ENCODE measurements at places on chromosomes 4 and X. TPM values are rescaled to one million over a fixed set of nuclear protein-coding genes. Genes with fewer than 3 reads are reported as not detected.

- DNase-seq, result no peak
Observed at GRCh38 chrX:21757960-21758359, at the start of gene SMPX. TSS of gene SMPX (minus strand) at chrX:21758116. CDS start at chrX:21754290, 3,826 bp downstream.

Gene HSFX1
- total RNA-seq, result 2.2 TPM

Gene ADAMTS3
- 16.9 TPM for total RNA-seq

DNA sequence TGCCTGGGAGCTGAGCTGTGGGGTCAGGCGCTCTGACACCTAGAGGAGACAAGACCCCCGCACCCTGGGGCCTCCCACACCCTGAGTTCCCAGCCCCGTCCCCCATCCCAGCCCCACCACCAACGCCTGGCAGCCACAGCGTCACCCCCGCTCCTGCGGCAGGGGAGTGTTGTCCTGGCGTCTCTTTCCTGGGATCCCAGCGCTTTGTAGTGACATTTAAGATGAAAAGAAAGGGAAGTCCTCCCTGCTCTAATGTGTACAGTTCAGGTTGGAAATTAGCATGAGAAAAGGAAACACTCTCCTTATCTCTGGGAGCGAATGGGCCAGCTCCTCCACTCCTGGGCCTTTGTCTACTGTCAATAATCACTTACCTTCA lies 112.1 kb downstream of the FAM53A start:
- DNase-seq, result no peak

GRCh38 chr4:189202869-189203271 lies 737.8 kb upstream of the FRG1 start:
- DNase-seq, result no peak

Gene NKX1-1
- not detected for total RNA-seq

DNA sequence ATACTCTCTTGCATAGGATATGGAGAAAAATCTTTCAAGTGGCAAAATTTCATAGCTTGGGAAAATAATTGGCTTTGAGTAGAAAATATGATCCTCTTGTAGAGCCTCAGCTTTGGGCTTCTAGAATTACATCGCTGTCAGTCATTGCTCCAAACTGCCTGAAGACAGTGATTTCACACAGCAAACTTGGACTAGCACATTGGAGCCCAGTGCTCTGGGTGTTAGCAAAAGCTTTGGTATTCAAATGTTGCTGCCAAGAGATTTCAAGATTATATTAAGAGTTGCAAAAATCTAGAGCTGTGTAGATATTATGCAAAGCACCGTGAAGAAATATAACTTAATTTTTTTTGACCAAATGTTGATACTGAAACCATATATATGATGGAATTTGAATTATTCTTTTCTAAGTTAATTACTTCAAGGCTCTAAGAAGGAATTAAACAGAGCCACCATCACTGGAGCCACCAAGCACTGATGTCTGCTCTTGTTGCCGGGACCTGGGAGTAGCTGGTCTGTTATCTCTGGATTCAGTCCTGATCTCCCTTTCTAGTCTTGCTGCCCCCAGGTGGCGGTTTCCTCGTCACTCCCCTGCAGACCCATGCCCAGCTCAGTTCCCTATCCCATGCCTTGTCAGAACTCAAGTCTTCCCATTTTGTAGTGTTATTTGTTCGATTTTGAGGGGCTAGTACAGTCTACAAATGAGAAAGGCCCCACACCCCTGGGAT lies 260.7 kb upstream of the SFRP2 start:
- no peak for DNase-seq

Gene PFKFB1
- total RNA-seq, result 0.20 TPM

Gene DCUN1D4
- 35.2 TPM for total RNA-seq

- peak; percentile 2 for DNase-seq
Observed at GRCh38 chr4:89486042-89486441, 178.4 kb upstream of the GPRIN3 start.

Gene NPNT
- 95.3 TPM for total RNA-seq

DNA sequence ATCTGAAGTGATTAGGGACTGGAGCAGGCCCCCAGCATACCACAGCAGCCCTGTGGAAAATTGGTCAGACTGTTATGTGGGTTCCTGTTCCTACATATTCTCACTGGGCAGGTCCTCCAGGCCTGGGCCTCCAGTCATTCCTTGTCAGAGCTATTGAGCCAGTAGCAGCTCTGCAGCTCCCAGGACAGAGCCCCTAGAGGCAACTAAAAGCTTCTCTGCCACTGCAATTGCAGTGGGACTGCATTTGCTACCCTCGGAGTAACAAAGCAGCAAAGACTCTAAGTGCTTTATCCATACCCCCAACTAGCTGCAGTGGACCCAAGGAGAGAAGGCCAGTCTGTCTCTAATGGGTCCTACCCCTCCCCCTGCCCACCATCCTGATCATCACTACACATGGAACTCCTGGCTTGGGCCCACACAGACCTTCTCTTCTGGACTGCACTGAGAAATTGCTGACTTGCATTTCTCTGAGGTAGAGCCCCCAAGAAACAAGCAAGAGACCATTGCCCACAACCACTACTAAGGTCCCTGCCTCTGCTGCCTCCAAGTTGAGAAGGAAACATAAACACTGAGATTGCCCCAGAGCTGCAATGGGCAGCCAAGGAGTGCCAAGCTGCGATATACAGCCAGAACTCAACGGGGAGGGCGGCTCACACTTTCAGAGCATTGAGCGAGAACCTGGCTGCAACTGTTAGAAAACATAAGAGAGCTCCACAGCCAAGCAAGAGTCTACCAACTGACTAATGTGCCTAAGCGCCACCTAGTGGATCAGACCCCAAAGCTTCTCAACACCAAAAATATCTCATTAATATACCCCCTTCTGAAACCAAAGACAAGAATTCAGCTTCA lies 738.7 kb upstream of the NDST4 start:
- DNase-seq, result peak; percentile 58
